GM12878 (cell line): ENCODE measurements at places on chromosomes 16 and 17. TPM values are rescaled to one million over a fixed set of nuclear protein-coding genes. Genes with fewer than 3 reads are reported as not detected.

GRCh38 chr16:85337910-85338637, 225.8 kb upstream of the CIBAR2 start:
- no peak for DNase-seq

- no peak for DNase-seq
Measured at GRCh38 chr16:49993579-49993978, 31.4 kb upstream of the CNEP1R1 start.

GRCh38 chr17:36921095-36921851, 16.0 kb upstream of the LHX1 start:
- DNase-seq = no peak

DNA sequence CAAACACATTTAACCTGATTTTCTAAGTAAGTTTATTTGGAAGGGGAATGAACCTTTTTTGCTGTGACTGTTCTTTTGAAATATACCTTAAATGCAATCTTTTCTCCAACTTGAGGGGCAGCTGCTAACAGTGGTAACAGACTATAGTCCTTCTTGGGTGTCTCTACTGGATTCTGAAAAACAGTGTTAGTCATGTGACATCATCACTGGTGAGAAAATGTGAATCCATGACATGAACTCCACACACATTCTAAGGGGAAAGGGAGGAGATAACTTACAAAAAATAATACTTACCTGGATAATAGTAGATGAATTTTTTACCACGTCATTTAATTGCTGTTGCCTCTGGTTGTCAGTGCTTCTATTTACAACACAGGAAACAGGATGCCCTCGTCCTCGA, 11.3 kb downstream of the COIL start:
- DNase-seq = no peak

Gene TP53I13
- 38.5 and 40.1 TPM in 2 replicates for total RNA-seq

DNA sequence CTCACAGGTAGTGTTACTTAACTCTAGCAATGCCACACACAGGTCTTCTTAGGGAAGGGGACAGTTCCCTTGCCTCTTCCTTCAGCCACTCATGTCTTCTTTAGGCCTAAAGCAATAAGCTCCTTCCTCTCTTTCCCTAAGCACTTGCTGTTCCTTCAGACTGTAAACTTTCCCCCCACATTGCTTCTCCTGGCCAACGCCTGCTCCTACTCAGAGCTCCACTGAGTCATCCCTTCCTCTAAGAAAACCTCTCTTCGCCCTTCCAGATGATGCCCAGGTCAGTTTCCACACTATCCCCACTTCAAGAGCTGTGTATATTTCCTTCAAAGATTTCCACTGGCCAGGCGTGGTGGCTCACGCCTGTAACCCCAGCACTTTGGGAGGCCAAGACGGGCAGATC, 12.5 kb upstream of the EPOP start:
- DNase-seq = no peak

Gene KCNH4
- 0.19 and 0.26 TPM in 2 replicates for total RNA-seq

- no peak for DNase-seq
Measured at GRCh38 chr17:44602390-44602789, 45.1 kb downstream of the FZD2 start.

- no peak for DNase-seq
Measured at GRCh38 chr16:12804395-12804794, 708 bp upstream of the CPPED1 start.

- no peak for DNase-seq
Measured at GRCh38 chr17:79695293-79695790, 35.4 kb upstream of the ENPP7 start.

GRCh38 chr16:87196231-87196630, 121.0 kb downstream of the C16orf95 start:
- no peak for DNase-seq

DNA sequence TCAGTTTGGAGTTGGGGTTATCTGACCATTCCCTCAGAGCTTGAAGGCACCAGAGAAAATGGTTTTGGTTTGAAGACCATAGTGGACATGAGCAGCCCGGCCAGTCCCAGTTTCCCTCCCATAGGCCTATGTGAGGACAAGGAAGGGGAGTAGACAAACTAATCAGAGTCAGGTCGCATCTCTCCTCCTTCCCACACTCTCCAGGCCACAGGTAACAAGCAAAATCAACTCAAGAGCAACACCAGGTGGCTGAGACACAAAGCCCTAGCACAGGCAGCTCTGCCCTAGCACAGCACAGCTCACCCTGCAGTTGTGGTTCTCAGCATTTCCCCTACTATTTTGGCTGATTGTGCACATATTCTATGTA, 7.2 kb downstream of the SUPT4H1 start:
- DNase-seq = peak; percentile 62

DNA sequence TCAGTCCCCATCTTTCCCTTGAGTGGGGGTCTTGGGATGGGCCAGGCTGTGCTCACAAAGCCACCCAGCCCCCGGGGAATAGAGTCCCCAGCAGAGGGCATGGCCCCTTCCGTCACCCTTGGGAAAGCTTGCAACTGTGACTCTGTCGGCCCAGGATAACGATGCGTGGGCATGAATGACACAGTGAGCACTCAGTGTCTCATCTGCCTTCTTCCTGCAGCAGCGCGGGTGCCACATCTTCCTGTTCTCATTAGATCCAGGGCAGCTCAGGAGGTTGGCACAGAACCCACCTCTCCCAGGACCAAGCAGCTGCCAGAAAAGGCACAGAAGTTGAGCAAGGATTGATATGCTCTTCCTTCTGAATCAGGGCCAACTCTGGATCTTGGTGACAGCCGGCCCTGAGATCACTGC, 84.7 kb downstream of the MRC2 start:
- DNase-seq = no peak

Gene GPRC5B
- total RNA-seq = 0.23 and 0.32 TPM in 2 replicates

GRCh38 chr16:4081521-4082021, 34.7 kb downstream of the ADCY9 start:
- DNase-seq = no peak

- no peak for DNase-seq
Measured at GRCh38 chr16:84454611-84455010, 49.8 kb downstream of the MEAK7 start.

DNA sequence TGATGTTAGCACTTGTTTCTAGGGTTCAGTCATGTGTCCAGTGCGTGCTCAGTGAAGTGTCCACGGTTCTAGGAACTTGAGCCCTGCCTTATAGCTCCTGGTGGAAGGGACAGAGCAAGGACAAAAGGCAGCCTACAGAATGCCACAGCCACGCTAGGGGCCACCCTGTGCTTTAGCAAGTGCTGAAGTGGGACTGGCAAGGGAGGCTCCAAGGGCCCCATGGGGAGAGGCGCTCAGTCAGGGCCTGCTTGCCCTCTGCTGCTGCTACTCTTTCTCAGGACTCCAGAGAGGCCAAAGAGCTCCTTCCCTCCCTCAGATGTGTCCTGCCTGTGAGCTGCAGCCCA, 6.8 kb downstream of the NT5C start:
- no peak for DNase-seq

- DNase-seq = no peak
Measured at GRCh38 chr16:75413951-75414350, 19.4 kb downstream of the CFDP1 start.

Gene PERCC1
- total RNA-seq = not detected in 2 replicates

DNA sequence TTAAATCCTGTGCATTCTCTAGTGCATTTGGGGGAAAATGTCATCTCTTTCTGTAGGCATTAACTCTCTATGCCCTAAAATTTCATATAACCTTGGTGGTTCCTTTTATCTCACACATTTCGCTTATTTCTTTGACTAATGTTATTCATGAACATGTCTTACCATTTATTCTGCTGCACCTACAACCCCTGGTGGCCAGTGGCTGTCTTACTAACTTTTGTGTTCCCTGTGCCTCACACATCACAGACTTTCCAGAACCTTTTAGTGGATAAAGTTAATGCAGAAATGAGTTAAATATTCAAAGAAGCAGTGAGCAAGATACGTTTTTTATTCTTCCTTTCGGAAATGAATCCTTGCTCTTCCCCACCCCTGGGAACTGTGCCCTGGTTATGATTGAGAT, 111.9 kb downstream of the CDH13 start:
- DNase-seq = no peak

DNA sequence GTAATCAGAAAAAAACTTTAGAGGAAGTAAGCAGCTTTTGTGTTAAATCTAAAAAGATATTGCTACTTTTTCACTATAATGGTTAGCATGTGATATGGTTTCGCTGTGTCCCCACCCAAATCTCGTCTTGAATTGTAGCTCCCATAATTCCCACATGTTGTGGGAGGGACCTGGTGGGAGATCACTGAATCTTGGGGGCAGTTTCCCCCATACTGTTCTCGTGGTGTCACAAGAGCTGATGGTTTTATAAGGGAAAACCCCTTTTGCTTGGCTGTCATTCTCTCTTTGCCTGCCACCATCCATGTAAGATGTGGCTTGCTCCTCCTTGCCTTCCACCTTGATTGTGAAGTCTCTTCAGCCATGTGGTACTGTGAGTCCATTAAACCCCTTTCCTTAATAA, 117.1 kb downstream of the KCNJ2 start:
- no peak for DNase-seq

DNA sequence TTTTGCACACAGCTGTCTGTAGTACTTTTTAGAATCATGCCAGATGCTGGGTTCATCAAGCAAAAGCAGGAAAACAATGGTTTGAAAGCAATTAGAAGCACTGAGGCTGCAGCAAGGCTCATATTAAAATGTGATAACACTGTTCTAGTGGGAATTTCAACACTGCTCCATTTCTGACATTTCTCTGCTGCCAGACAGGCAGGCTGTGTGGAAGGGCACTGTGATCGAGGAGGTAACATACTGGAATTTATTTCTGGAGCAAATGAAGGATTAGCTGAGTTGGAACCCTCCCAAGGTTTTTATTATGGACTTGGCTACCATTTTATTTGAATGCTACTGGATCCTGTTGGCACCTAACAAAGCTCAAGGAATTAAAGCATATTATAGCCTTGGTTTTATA, 66.9 kb downstream of the SKAP1 start:
- no peak for DNase-seq

GRCh38 chr17:68733241-68734176, 132.3 kb upstream of the FAM20A start:
- no peak for DNase-seq

- DNase-seq = no peak
Measured at GRCh38 chr17:32960815-32961214, 30.8 kb upstream of the SPACA3 start.

Gene HEATR9
- total RNA-seq = 0.21 and 0.53 TPM in 2 replicates

DNA sequence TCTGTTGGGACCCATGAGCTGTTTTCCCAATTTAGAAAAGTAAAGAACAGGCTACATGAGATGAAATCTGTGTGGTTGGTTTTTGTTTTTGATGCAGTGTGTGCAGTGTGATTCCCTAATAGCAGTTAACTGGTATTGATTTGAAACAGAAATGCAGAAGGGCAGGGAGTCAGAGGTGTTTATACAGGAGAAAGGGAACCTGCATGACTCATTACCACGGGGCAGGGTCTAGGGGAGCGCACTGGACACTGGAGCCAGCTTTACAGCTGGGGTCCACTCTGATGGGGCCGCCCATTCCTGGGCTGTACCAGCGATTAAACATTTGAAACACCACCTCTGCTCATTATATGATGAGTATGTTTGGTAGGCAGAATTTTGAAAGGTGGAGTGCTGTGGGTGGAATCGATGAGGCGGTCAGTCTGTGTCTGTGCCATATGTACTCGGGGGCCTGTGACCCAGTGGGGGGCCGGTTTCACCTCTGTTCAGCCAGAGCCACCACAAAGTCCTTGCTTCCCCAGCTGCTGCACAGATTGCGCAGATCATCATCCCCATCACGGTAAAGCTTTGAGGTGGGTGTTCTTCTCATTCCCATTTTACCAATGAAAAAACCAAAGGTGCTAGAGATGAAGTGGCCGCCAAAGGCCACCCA, 142.5 kb downstream of the CMIP start:
- DNase-seq = no peak

Gene OTOA
- total RNA-seq = 0.51 and 0.82 TPM in 2 replicates

DNA sequence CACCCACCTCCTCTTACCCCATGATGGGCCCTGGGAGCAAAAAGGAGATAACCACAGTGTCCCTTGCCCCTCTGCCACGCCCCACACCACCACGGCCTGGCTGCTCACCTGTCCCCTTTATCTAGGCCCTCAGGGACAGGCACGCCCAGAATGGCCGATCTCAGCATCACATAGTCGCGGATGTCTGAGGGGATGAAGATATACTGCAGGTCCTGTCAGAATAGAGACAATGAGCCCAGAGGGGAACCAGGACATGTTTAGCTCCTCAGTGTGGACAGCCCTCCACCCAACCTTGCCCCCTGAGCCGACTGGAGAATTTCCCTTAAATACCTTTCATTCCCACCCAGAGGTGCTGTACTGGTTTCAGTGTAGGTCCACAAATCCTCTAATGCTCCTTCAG, 15.2 kb downstream of the ST6GALNAC2 start:
- DNase-seq = no peak

- no peak for DNase-seq
Measured at GRCh38 chr16:68252383-68252782, 7.2 kb downstream of the PLA2G15 start.

GRCh38 chr16:71440669-71441347, 1.0 kb downstream of the TLE7 start:
- no peak for DNase-seq

DNA sequence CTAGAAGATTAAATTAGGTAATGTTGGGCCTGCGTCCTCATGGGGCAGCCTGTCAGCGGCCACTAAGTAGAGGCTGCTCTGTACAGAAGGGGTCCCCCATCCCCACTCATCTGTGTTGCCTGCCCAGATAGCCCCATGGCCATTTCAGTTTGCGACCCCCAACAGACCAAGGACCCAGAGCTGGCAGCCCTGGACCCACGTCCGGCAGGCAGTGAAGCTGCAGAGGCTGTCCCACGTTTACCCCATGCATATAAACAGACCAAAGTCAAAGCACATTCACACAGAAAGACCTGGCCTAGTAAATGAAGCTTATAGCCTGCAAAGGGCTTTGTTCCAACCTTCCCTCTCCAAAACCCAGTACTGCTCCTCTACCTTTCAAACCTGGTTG, 4.6 kb downstream of the PDF start:
- no peak for DNase-seq

Gene TTLL6
- total RNA-seq = 0.10 TPM in 1 of 2 replicates, not detected in the other

- DNase-seq = no peak
Measured at GRCh38 chr17:19370493-19370960, 7.8 kb upstream of the MAPK7 start.

Gene TMIGD1
- total RNA-seq = not detected in 2 replicates

DNA sequence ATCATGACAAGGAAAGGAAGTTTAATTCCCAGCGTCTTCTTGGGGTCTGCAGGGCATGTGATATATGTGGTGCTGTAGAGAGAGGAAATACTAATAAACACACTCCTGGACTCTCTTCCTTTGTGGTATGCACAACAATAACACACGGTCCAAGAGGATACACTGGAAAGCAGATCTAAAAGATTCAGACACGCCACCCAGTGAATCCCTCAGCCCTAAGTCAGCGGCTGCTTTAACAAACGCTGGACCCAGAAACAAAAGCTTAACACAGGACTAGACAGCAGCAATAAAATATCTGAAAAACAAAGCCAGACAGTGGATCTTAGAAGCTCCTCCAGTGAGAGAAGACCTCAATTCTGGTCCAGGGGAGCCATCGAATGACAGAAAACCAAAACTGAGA, 13.1 kb downstream of the CFAP20 start:
- DNase-seq = no peak
